ENCODE measurements at places on chromosomes 5 and 9.

- DNase-seq, result no peak
These were observed 34.0 kb downstream of the RXRA start for GRCh38 chr9:134360180-134360759.

GRCh38 chr5:171152382-171152781 is 156.7 kb upstream of the TLX3 start:
- DNase-seq, result peak; percentile 3

- DNase-seq, result no peak
These were observed 156.8 kb downstream of the GDNF start for GRCh38 chr5:37683072-37683471.

GRCh38 chr9:98766586-98766985 is 29.8 kb downstream of the ANKS6 start:
- no peak for DNase-seq

- DNase-seq, result no peak
These were observed 159.6 kb upstream of the SLC12A2 start for GRCh38 chr5:127923804-127924570.

GRCh38 chr5:176810081-176810597 is at the start of gene UNC5A:
Gene UNC5A, plus strand, starts transcription at chr5:176810559. Its CDS starts 192 bp downstream, at chr5:176810751.
- peak; percentile 64 for DNase-seq

GRCh38 chr9:18747595-18747994 is 273.6 kb downstream of the ADAMTSL1 start:
- DNase-seq, result no peak

DNA sequence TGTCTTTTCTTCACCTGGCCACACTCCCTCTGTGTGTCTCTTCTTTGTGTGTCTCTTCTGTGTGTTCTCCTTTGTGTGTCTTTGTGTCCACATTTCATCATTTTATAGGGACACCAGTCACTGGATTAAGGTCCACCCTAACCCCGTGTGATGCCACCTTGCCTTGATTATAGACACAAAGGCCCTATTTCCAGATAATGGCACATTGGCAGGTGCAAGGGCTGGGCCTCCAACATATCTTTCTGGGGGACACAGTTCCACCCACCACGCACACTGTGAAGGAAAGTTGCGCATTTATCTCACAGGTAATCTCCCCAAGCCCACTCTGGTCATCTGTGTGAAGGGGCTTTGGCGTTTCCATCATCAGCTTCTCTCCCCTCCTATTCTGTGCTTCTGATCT is 334.6 kb upstream of the IRX1 start:
- DNase-seq, result no peak

DNA sequence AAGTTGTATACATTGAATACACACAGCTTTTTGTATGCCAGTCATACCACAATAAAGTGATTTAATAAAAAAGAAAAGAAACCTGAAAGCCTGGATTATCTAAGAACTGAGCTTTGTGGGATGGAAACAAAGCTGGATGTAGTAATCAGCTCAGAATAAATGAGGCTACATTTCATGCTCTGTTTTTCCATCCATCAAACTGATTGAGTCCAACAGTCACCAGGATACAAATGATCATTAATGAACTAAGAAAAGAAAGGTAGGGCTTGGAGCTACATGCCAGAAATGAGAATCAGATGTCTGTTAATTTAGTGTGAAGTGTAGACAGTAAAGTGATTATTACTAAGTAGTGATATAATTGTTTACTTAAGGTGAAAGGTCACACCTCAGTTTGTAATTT is 109.8 kb upstream of the TARS1 start:
- no peak for DNase-seq

DNA sequence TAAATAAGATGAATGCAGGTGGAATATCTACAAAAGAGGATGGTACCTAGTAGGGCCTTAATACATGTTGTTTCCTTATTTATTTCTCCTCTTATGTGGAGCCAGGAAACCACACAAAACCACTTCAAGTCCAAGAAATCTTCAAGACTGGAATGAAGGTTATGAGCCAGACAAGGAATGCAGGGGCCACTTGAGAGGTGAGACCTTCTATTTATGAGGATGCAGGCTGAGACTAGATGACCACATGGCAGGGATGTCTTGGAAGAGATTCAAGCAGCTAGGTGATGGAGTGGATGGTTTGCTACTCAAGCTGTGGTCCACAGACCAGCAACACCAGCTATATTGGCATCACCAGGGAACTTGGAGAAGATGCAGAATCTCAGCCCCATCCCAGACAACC is 92.2 kb downstream of the TNC start:
- no peak for DNase-seq

- no peak for DNase-seq
These were observed 136.0 kb downstream of the SCAMP1 start for GRCh38 chr5:78496373-78496772.

DNA sequence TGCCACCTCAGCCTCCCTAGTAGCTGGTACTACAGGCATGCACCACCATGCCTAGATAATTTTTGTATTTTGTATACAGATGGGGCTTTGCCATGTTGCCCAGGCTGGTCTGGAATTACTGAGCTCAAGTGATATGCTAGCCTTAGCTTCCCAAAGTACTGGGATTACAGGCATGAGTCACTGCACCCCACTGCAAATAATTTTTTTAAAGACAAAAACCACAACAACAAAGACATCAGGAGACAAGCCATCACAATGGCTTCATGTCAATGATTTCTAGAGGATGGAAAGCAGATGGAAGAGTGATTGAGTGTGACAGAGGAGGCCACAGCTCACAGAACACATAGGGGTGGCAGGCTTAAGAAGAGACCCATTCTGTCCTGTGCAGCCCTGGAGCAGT is 97.9 kb upstream of the PCSK1 start:
- no peak for DNase-seq

GRCh38 chr5:159913501-159913900 is 2.8 kb upstream of the ADRA1B start:
- DNase-seq, result no peak

DNA sequence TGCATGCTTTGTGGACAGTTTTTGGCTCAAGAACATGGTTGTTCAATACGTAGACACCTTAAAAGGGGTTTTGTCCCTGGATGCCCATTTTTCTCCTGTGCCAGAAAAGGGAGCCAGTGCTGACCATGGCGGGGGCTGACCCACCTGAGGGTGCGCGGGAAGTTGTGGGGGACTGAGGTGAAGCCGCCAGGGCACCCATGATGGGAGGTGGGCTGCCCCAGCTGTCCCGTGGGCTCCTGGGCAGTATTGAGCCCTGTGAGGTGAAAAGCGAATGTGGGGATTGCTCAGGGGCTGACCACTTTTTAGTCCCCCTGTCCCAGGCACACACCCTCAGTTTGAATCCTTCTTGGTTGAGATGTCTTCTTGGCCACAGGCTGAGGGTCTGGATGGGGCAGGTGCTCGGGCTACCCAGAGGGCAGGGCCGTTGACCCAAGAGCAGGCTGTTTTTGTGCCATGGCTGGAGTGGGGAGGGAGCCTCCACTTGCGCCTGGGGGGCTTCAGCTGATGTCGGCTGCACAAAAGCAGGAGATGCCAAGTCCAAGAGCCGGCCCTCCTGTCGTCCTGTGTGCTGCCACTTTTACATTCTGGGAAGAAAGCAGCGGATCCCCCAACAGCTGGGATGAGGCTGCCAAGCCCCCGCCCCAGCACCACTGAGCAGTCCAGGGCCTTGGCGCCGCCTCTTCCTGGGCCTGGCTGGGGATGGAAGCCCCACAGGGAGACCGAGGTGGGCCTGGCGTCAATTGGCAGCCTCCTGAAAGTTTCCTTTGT is 120.1 kb downstream of the WNK2 start:
- DNase-seq, result peak; percentile 22

- DNase-seq, result no peak
These were observed 100.2 kb upstream of the ADAMTS16 start for GRCh38 chr5:5039918-5040317.

DNA sequence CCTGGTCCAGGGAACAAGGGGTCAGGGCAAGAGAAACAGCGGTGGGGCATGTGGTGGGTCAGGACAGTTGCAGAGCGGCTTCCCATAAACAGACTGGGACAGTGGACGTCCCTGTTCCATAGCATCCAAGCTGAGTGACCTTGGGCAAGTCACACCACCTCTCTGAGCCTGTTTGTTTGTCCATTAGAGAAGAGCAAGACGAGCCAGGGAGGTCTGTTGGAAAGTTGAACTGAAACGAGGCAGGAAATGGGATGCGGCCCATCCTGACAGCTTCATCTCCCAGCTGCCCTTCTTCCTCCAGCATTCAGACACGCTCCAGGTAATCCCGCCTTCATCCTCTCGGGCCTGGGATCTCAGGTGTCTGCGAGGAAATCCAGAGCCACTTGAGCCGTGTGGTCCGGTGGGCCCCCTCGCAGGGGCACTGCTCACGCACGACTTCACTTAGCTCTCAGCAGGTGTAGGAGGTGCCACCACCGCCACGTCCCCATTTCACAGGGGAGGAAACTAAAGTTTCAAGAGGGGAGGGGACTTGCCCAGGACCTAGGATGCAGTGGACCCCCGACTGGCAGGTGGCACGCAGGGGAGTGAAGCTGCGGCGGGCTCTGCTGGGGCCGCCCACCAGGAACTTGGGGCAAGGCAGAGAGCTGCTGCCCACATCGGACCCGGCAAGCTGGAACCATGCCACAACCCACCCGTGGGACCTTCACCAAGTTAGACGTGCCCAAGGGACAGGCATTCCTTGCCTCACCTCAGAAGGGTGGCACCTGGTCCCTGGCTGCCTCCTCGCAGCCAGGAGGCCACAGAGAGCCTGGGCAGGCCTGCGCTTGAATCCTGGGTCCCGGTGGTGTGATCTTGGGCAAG is 13.0 kb downstream of the PTGES2 start:
- no peak for DNase-seq

- no peak for DNase-seq
These were observed 296.5 kb downstream of the MAST4 start for GRCh38 chr5:66892716-66893115.

- DNase-seq, result no peak
These were observed 84.5 kb downstream of the NRG2 start for GRCh38 chr5:139958432-139959148.

GRCh38 chr5:97624886-97625285 is 441.8 kb upstream of the RIOK2 start:
- DNase-seq, result no peak
